ENCODE measurements at places on chromosomes 11 and 22.

DNA sequence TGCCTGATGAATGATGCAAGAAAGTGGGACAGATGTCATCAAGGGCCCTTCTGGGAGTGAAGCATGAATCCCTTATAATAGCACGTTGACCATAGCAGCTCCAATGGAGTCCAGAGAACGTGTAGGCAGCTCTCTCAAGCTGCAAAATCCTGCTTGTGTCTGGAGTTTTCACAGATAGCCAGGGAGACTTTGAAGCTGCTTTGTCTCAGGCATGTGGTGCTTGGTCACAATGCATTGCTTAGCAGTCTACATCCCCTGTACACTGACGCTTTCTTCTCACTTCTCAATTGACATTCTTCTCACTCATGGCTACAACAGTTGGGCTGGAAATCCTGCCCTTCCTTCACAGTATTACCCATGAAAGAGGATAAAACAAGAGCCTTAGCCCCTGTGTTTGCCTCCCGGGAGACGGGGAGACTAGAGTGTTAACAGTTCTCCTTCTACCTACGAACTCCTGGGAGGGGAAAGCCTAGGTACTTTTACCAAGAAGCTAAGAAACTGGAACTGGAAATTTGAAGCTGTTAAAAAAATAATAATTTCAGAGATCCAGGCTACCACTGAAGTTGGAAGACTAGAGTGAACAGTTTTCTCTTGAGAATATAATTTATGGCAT lies 20.7 kb upstream of the MMP7 start:
- no peak for DNase-seq

DNA sequence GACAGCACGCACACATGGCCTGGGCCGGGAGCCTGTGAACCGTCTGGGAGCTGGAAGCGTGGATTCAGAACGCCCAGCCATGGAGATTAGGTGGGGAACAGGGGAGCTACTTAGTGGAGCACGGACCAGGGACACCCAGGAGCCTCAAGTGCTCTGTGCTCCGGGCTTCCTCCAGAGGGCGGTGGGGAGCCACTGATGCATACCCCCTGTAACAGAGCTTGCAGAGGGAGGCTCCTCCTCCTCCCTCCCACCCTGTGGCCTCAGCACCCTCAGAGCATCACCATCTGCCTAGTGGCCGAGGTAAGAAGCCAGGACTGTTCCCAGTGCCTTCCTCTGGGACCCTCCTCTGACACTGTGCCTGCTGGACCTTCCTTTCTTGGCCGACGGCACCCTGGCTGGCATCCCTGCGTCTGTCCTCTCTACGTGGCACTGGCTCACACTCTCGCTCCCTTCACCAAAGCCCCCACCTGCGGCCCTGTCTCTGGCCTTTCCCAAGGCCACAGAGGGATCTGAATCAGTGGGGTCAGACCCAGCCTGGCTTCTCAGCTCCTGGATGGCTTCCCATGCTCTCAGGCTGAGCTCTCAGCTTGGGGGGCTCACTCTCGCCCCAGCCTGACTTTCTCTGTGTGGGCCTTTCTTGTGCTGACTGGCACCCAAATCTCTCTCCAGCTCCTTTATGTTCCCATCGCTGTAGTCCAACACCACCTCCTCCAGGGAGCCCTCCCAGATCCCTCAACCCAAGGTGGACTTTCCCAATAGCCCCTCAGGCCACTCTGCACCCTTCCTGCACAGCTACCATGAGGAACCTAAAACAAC lies 780.9 kb downstream of the BRD1 start:
- no peak for DNase-seq

GRCh38 chr11:132853886-132854285 lies 678.4 kb downstream of the OPCML start:
- no peak for DNase-seq

GRCh38 chr11:61445516-61445915 lies 15.6 kb downstream of the SDHAF2 start:
- no peak for DNase-seq

DNA sequence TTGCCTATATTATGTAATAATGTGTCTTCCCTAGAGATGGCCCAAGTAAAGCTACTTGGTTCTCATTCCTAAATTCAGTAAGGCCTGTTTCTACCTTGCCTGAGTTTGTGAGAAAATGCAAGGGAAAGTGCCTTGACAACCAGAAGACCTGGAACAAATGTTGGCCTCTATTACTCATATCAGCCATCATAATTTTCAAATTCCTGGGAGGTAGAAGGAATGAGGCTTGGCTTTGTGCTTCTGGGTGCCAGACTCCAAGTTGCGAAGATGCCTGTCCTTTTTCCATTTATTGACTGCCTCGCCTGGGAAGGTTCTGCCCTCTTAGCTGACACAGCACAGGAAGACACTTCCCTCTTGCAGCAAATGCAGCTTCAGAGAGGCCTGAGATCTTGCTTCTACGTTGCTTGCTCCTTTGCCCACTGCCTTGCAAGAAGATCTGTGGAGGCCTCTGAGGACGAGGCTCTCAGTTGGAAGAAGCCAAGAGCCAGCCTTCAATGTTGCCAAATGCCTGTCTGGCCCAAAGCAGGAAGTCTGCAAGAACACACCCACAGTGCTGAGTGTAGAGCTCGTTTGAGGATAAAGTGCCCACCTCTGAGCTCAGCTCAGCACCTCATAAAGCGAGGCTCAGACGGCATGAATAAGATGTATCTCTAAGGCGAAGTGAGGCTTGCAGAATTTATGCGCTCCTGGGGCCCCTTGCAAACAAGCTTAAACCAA lies 120.1 kb downstream of the GALNT18 start:
- DNase-seq = no peak

DNA sequence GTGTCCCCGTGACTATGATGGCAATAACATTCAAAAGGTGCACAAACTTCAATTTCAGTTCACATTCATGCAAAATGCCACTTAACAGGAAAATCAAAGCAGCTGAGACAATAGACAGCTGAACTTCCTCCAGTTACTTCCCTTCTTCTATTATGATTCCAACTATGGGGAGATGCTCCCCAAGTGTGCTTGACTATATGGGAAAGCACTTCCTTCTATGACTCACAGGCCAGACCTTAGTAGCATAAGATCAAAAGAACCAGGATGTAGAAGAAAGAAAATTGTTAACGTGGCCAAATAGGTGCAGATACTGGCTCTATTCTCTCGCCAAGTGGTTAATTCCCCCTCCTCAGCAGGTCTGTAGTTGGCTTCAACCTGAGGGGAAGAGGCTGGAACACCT lies 7.8 kb upstream of the FAT3 start:
- DNase-seq = no peak

All from HCEC 1CT (cell line).